ENCODE measurements at places on chromosomes 16 and 17.

- peak; percentile 10 for DNase-seq
Measured at GRCh38 chr17:36755586-36755985, 154.2 kb downstream of the MRM1 start.

DNA sequence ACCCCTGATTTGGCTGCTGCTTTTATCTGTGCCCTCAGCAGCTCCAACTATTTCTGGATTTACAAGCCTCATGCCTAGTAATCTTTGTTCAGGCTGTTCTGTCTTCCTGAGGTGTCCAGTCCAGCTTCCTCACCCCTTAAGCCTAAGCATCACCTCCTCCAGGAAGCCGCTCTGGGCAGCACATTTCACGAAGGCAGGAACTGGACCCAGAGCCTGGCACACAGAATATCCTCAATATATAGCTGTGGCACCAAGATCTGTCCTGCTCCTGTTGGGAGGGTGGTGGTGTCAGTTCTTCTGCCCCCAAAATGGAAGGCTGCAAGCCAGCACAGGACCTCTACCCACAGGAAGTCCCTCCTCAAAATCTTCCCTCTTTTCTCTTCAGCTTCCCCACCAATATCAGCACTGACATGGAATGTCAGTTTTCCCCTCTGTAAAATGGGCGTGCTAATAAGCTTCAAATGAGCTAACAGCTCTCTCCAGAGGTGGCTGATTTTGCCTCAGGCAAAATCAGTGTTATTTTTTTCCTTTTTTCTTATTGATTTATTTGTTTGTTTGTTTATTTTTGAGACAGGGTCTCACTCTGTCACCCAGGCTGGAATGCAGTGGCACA, 6.9 kb upstream of the NEUROD2 start:
- DNase-seq = no peak

- peak; percentile 79 for DNase-seq
Measured at GRCh38 chr16:66359012-66359411, 7.5 kb upstream of the CDH5 start.

DNA sequence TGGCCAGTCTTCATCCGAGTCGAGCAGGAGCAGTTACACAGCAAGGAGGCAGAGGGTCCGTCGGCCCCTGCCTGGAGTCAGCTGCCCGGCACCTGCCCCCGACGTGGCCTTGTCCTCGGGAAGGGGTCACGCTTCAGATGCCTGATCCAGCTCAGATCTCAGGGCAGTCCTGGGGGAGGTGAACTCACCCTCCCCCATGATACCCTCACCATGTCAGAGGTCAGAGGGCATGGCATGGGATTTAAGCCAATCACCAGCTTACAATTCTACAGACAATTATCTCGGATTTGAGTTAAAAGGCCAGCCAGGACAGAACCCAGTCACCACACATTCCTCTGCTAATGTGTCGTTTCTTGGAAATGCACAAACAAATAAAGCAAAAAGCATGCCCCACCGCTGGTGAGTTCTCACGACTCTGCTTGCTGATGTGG, 211.3 kb downstream of the FOXL1 start:
- no peak for DNase-seq

- no peak for DNase-seq
Measured at GRCh38 chr17:80940171-80941123, 51.2 kb upstream of the CHMP6 start.

DNA sequence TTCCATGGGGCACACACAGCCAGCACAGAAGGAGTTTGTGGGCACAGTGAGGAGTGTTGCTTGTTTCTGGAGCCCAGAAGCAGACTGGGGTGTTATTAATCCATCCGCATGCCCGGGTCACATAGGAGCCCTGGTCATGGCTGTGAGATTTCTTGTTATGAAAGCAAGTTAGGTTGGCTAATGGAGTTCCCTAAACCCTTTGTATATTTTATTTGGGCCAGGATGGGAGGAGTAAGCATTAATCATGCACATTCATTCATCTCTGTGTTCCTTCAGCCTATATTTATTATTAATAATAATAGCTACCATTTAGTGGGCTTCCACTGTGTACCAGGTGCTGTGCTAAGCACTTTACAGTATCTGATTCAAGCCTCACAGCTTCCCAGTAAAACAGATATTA, 200.6 kb upstream of the CDH5 start:
- DNase-seq = no peak

DNA sequence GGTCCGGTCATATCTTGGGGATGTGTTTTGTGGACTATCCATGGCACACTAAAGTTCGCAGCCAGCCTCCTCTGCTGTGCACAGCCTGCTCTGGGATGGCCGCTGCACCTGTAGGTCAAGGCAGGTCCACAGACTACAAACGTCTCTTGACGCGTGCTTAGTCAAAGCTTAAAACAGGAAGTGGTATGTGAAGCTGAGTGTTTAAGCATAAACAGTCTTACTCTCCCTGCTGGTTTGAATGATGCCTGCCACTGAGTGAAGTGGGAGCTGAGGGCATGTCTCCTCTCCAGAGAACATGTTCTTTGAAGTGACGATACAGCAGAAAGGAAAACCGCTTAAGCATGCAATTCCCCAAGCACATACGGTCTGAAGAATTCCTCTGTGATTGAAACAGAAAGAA, 365.6 kb downstream of the SLC39A11 start:
- peak; percentile 51 for DNase-seq

Data from lung microvascular endothelial cell (primary cell).